Fibroblast of upper back skin (primary cell): ENCODE measurements at places on chromosomes 4 and X.
A peak's percentile ranks its signal among the peaks of the same experiment; 100 is the strongest.

- DNase-seq, result no peak
These were observed 158.7 kb upstream of the RBPJ start for GRCh38 chr4:26162101-26162500.

GRCh38 chr4:18077808-18078207 lies 56.3 kb upstream of the LCORL start:
- DNase-seq, result no peak

- DNase-seq, result no peak
These were observed 65.1 kb downstream of the KDM6A start for GRCh38 chrX:44938111-44938510.

- no peak for DNase-seq
These were observed 552 bp downstream of the SLC25A14 start for GRCh38 chrX:130340271-130340670.

DNA sequence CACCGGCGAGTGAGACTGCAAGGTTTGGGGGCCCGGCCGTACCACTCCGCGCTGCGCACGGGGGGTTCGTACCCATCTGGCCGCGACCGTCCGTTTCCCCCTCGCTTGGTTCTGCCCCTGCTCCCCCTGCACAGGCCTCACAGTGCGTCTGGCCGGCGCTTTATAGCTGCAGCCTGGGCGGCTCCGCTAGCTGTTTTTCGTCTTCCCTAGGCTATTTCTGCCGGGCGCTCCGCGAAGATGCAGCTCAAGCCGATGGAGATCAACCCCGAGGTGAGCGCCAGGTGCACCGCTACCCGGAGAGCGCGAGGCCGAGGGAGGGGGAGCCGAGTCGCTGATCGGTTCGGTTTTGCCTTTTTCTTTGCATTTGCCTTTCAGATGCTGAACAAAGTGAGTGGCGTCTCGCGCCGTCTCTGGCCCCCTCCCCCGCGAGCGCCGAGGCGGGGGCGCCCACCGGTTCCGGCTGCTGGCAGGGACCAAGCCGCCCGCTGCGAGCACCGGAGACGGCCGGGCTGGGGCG lies at the start of gene UCHL1:
Gene UCHL1, plus strand, starts transcription at position 189 of the 517 bp plus-strand sequence. Its CDS starts 49 bp downstream, at position 238.
- peak; percentile 95 for DNase-seq

- no peak for DNase-seq
These were observed 12.1 kb upstream of the ANTXR2 start for GRCh38 chr4:80085081-80085480.

- no peak for DNase-seq
These were observed 127.1 kb downstream of the ATRX start for GRCh38 chrX:77658886-77659285.

DNA sequence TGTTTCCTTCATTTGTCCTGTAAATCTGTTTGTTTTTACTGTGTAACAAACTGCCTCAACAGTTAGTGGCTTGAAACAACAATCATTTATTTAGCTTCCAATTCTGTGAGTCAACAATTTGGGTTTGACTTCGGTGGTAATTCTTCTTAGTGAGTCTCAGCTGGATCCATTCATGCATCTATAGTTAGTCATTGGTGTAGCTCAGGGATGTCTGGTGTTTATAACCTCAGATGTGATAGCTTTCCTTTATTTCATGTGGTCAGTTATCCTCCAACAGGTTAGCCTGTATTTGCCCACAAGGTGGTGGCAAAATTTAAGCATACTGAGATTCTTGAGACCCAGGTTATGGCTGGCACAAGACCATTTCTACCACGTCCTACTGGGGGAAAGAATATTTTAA lies 1267.2 kb downstream of the RAPGEF2 start:
- no peak for DNase-seq

DNA sequence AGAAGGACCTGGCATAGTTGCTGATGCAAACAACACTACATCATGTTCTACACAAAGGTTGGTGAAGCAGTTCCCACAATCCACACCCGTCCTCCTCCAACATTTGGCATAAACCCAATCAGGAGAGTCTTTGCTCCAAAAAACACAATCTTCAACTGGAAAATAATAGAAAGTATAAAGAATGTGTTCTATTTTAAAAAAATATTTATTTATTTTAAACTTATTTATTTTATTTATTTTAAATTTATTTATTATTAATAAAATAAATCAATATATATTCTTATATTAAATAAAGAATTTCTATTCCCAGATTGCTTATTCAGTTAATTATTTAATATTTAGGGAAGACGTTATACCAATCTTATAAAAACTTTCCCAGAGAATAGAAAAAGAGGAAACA lies 1753.7 kb upstream of the AGA start:
- DNase-seq, result no peak

DNA sequence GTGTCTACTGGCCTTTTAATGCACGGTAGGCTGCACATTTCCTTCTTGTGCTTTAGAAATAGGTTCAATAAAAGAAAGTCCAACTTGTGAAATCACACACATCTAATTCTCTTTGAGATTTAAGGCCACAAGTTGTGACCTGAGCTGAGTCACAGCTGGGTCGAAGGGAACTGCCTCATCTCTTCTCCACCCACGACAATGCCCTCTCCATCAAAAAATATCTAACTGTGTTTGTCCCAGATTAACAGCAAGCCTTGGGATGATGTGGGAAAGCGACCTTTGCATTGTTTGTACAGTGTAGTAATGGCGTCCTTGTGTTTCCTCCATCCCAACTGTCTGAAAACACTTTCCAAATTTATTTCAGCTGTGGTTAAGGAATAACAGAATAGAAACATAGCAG lies 168.9 kb downstream of the AMELX start:
- DNase-seq, result no peak

GRCh38 chrX:134932528-134933217 lies 58.1 kb upstream of the SMIM10 start:
- DNase-seq, result peak; percentile 82

GRCh38 chrX:107704181-107704580 lies 71.4 kb downstream of the TSC22D3 start:
- no peak for DNase-seq

- DNase-seq, result peak; percentile 97
These were observed 733.4 kb upstream of the INTU start for GRCh38 chr4:126899331-126899801.

DNA sequence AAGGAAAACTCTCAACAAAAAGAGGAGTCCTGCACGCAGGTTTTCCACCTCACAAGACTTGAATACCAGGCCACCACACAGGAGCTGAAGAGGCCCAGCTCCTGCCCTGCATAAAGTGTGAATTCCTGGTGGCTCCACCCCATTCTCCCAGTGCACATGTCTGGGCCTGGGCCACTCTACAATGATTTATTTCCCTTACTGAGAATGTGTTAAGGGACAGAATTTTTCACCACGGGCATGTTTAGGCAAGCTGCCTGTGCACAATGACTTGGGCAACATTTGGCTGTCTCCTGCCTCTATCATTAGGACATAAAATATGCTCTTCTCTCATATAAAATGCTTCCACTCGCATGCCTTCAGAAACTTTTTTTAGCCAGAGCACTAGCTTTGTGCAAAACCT lies 197.1 kb downstream of the SLC7A11 start:
- no peak for DNase-seq

DNA sequence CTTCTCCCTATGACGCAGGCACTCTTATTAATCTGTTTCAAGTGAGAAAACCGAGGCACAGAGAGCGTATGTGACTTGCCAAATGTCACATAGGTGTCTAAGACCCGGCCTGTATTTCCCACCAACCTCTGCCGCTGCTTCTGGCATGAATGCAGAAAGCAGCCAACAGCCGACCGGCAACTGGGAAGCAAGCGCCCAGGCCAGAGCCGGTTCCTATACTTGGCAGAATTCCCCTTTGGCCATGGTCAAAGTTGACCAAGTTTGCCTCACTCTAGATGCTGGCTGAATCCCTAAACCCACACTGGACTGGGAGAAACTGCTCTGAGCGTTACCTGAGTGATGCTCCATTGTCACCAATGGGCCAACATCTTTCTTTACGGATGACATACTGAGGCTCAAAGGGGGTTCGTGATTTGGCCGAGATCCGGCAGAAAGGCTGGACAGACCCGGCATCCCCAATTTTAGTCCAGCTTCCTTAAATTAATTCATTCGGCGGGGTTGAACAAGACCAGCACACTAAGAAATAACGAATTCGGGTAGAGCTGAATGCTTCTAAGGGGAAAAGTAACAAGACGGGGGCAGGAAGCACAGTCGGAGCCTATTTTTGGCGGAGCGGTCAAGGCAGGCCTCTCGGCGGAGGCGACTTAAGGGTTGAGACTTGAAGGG lies 11.2 kb downstream of the MSX1 start:
- DNase-seq, result no peak

DNA sequence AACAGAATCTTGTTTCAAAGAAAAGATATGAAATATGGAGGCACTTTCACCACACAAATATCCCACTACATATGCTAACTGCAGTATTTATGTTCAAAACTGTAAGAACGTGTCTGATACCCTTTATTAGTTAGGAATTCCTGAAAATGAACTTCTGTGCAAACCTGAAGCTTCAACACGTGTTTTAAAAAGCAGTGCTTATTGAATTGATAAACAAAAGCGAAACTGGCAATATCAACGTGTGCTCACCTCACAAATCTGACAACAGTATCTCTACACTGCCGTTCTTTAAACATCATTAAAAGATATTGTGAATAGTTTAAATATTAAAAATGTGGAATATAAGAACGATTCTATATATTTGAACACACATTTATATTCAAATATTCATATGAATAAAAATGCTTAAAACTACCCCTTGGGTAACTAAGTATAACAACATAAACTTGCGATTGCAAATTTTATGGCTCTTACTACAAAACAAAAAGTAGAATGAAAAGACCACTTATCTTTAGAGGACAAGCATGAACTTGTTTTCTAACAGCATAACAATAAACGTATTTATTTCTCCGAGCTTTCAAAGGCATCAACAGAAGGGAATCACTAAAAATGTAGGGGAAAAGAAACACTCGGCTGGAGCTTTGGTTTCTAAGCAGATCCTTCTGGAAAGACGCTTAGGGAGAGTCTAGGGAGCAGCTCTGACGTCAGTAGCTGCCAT lies at the start of gene LRP2BP:
Gene LRP2BP, minus strand, starts transcription at position 687 of the 718 bp plus-strand sequence. CDS start 17,738 bp downstream, outside the sequence.
- no peak for DNase-seq

GRCh38 chr4:8472689-8473197 lies 32.2 kb downstream of the TRMT44 start:
- peak; percentile 87 for DNase-seq

DNA sequence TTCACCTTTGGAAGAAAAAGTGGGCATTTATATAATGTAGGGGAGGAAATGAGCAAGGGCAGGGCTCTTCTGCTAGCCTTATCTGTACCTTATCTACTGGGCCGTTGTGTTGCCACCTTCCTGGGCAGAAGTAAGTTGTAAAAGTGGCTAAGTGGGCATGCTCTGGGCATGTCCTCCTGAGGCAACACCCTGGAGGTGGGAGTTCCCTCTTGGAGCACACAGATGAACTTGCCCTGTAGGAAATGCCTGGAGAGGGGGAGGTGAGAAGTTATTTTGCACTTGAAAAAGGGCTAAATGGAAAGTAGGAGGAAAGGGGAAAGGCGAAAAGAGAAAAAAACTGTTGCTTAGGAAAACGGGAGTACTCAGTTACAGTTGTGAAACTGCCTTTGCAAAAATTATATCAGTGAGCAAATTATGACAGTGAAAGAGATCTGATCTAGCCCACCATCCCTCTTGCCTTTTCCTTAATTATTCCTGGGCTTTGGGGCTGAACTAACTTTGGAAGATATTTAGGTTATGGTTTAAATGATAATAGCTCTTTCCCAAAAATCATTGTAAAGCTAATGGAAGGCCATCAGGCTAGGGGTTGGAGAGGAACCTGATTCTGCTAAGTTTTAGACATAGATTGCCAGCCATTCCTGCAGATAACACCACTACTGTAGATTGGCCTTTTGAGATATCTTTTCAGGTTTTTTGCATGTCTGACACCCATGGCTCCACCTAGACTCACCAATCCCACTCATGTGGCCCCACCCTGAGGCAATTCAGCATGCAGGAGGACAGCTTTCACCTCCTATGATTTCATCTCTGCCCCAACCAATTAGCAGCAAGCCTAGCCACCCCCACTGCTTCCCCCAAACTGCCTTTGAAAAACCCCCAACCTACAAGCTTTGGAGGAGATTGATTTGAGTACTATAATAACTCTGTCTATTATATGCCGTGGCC lies 20.5 kb upstream of the ZNF81 start:
- DNase-seq, result no peak
